ENCODE measurements at places on chromosomes 12 and 14.

GRCh38 chr14:65336191-65336591 lies 76.3 kb upstream of the FUT8 start:
- peak; percentile 23 for DNase-seq

- DNase-seq, result no peak
Observed at GRCh38 chr12:57244312-57244696, 6.7 kb downstream of the STAC3 start.

- DNase-seq, result no peak
Observed at GRCh38 chr12:94839347-94839746, 164.2 kb downstream of the NDUFA12 start.

DNA sequence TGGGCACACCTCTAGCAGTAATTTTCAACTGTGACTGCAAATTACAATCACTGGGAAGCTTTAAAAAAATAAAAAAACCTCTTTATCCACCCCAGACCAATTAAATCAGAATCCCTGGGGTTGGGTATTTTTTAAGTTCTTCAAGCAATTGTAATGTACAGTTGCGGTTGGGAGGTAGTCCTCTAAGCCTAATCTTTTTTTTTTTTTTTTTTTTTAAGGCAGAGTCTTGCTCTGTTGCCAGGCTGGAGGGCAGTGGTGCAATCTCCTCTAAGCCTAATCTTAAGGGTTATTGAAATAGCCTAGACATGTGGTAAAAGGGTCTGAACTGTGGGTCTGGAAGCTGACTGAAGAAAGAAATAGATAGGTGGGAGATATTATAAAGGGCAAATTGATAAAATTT lies 230.5 kb downstream of the AKAP6 start:
- DNase-seq, result no peak

GRCh38 chr12:52684431-52684830 lies 4.2 kb upstream of the KRT1 start:
- DNase-seq, result no peak

GRCh38 chr14:71060825-71061455 lies 153.7 kb downstream of the PCNX1 start:
- DNase-seq, result no peak

GRCh38 chr14:53126731-53127130 lies 26.4 kb downstream of the DDHD1 start:
- no peak for DNase-seq

- no peak for DNase-seq
Observed at GRCh38 chr14:92121207-92121669, 268 bp downstream of the NDUFB1 start.

GRCh38 chr14:88941414-88941813 lies 117.0 kb downstream of the TTC8 start:
- no peak for DNase-seq

- no peak for DNase-seq
Observed at GRCh38 chr12:116210762-116211161, 66.7 kb downstream of the MED13L start.

GRCh38 chr12:84113666-84114065 lies 798.9 kb downstream of the SLC6A15 start:
- no peak for DNase-seq

DNA sequence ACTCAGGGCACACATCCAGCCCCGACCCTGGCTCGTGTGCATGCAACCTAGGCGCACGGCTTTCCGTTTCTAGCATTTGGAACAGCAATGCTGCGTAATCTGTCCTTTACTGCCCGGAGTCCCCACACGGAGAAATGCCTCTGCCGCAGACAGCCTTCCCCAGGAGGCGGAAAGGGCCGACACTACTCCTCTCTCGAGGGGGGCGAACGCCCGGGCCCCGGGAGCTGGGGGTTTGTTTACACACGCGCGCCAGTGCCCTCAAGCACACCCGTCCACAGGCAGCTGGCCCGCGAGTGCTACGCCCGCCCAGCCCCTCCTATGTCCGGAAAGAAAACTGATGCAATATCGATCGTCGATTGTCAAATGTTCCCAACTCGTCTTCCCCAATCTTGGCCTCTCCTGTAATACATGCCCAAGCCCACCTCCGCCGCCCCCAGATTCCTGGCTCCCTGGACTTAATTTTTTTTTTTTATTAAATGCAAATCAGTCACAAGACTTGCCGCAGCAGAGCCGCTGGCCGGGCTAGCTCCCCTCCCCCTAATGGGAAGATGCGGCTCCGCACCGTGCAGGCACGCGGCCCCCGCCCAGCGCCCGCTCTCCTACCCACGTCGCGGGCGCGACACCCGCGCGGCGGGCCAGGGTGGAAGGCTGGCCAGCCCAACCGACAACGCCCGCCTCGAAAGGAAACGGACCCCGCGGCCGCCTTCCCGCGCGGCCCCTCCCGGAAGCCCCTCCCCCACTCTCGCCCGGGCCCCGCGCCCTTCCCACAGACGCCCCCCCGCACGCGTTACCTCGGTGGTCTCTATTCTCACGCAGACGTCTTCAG lies 642 bp downstream of the SLC38A2 start:
- DNase-seq, result no peak

DNA sequence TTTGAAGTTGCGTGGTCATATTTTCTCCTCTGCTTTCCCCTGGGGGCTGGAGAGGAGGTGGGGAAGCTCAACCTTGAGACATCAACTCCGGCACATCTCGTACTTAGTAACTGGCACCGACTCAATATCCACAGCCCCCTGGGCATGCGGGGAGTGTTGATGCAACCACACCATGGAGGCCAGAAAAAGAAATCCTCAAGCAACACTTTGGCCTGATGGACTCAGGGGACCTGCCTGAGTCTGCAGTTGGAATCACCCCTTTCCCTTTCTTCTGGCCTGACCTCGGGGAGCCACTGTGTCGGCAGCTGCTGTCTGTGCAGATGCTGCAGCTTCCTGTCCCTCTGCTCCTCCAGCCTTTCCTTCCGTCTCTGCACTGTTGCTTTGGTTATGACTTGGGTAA lies 11.4 kb upstream of the AACS start:
- no peak for DNase-seq

GRCh38 chr14:63857466-63858030 lies 4.7 kb downstream of the SYNE2 start:
- no peak for DNase-seq

- no peak for DNase-seq
Observed at GRCh38 chr12:79681008-79681590, 9.7 kb downstream of the PAWR start.

DNA sequence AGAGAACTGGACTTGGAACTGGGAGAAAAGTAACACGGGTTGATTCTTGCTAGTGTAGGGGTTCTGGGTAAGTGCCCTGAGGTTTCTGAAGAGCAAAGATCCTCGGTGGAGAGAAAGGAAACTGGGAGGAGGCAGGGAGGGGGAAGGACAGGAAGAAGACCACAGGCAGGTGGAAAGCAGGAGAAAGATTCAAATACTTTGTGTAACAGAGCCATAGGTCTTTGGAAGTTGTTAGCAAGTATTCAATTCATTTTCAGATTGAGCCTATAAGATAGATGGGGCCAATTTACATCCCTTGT lies 1.3 kb downstream of the PNP start:
- no peak for DNase-seq

DNA sequence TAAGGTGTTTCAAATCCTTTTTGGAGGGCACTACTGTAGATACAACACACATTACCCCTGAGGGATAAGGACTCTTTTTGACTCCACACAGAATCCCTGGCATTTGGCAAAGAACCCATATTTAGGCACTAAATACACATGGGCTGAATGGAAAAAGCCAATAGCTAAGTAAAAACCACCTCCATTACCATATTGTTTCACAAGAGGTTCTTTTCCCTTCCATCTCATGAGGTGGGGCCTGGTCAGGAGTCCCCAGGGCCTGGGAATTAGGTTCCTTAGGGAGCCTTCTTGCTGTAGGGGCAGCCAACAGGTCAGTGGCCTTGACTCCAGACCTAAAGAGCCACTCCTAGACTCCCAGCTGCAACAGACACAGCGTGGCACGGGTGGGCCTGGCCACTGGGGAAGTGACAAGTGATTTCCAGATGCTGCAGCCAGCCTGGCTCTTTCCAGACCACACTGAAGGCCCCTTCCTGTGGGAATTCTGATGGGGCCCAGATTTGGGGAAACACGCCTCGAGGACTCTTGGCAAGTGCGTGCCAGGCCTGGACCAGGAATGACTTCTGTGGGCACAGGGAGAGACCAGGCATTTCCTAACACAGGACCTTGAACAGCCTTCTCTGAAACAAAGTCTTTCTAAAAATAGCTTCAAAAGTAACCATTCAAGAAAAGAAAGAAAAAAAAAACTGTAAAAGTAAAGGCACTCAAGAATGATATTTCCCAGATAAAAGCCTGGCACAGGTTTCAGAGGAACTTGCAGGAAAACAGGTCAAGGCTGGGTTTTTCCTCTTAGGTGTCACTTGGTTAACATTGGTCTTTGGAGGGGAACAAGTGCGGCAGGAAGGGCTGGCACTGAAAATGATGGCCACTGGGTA lies 18.1 kb downstream of the SSH1 start:
- DNase-seq, result peak; percentile 24

DNA sequence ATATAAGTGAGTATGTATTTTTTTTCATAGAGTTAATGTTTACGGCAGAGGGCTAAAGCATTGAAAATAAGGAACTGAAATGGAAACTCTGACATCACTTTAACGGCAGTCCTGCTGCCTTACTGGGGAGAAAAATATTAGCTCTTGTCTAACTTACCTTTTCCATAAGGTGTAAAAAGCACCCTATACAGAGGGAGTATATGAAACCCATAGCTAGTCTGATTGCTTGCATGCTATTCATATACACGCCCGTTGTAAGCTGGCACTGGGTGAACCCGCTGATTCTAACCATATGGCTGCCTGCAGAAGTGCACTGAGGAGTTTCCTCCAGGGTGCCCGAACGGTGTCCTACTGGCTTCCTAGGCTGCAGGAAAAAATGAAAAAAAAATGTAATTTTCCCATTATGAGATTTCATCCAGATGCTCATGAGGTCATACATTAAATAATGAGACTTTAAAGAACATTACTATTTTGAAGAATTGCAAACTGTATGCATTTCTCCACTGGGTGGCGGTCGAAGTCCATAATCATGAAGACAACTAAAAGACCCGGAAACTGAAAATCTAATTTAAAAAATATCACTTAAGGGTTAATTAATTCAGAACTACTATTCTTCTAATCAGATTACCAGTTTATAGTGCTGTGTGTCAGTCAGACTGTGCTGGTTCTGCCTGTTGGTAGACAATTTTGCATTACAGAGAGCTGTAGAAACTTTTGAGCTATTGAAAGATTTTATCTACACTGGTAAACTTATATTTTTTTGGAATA lies 144.7 kb downstream of the ALX1 start:
- no peak for DNase-seq

DNA sequence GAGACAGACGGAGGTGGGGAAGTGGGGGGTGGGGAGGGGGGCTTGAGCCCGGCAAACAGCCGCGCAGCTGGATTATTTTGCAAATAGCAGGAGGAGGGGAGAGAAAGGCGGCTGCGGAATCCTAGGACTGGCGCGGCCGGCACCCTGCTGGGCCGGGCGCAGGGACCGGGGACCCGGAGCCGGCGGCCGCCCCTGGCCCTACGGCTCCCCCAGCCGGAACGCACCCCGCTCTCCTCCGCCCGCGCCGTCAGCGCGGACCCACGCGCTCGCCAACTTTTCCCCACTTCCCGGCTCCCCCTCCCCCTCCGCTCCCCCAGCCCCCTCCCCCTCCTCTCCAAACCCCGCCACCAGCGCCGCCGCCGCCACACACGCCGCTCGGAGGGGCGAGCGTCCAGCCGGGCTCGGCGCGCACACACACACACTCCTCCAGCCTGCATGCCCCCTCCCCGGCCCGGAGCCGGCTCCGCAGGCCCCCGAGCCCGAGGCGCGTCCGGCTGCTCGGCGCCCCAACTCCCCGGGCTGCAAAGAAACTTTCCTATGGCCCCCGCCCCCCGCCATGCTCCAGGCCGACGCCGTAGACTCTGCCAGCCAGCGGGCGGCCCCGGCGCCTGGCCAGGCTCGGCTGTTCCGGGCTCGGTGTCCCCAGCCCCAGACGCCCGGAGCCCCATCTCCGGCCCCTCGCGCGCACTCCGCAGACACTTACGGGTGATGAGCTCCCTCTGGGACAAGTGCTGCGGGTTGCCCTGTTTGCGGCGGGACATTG lies 1.4 kb downstream of the BCL11B start:
- no peak for DNase-seq

GRCh38 chr14:90510159-90510558 lies 113.3 kb downstream of the CALM1 start:
- DNase-seq, result no peak

DNA sequence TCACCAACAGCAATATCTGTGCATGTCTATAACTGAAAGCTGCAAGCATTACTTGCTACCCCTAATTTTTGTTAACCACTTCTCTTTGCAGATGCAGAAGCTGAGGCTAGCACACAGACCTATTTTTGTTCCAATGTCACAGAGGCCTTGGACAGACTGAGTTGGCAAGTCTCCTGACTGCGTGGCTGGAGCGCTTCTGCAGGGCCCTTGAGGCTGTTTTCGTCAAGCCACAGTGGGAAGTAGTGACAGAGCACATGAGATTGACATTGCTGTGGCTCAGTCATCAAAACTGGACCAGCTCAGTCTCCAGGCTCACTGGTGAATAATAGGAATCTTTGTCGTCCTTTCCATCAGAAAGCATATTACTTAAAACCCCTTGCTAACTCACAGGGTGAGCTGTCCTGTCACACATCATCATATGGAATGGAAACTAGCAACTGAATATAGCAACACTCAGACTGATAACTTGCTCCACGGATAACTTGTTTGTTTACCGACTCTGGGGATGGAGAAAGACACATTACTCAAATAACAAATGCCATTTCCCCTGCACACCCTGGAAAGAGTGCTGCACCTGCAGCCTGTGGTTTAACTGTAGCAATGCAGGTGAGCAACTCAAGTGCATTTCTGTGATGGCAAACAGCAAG lies 43.6 kb upstream of the DDX11 start:
- no peak for DNase-seq

DNA sequence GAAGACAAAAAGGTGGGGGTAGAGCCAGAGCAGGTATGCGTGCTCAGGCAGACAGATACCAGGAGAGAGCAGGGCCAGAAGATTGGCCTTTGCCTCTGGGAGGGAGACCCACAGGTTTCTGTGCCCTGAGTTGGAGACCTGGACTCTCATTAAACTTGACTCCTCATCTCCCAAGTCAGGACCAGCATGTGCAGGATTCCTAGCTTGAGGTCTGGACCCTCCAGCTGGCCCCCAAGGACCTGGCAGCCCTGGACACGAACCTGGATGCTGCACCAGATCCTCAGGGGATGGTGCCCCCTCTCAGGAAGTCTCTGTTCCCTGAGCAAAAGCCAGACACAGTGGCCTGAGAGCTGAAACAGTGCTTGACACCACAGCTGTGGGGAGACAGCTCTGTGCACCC lies 10.5 kb upstream of the KRT73 start:
- no peak for DNase-seq

DNA sequence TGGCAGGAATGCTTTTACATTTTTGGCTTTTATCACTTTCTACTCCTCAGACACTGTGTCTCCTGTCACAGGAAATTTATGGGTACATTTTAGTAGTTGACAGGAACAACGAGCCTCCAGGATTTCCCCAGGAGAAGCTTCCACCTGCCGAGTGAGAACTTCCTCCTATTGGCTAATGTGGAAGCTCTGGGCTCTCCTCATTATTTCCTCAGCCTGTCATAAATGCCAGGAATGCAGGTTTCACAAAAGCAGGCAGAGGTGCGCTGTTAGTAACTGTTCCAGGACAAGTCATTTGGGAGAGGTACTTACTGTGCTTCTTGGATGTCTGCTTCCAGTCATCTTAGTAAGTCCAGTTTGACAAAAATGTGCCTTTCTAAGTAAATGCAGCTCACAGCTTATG lies 19.1 kb upstream of the DCP1B start:
- DNase-seq, result no peak

GRCh38 chr12:107662484-107662883 lies 23.1 kb upstream of the PWP1 start:
- DNase-seq, result no peak
